ENCODE measurements at places on chromosomes 2 and 18.

DNA sequence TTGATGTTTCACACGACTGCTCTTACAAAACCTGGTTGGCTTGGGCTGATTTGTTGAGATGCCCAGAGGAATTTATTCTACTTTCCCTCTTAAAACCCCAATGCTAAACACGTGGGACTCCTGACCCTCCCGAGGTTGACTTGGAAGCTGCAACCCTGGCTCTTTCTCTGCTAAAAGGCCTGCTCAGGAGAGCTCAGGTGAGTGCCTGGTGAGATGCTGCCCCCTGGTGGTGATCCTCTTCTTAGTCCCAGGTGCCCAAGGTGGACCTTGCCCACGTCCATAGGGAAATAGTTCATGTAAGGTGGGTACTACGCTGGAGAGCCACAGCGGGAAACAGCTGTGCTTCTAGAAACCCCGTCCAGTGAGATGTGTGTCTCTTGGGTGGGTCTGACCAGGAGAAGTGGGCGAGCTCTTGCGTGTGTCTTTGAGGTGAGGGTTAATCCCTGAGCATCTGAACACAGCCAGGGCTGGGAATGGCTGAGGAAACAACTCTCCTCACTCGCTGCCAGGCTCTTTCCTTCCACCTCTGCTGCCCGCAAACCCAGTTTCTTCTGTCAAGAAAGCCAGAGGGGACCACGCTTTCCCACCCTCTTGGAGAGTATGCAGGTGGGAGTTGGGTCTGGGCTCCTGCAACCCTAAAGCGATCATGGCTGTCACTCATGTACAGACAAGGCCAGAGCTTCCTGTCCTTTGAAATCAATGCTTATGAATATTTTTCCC lies 25.5 kb upstream of the PXDN start:
- DNase-seq: peak; percentile 61

DNA sequence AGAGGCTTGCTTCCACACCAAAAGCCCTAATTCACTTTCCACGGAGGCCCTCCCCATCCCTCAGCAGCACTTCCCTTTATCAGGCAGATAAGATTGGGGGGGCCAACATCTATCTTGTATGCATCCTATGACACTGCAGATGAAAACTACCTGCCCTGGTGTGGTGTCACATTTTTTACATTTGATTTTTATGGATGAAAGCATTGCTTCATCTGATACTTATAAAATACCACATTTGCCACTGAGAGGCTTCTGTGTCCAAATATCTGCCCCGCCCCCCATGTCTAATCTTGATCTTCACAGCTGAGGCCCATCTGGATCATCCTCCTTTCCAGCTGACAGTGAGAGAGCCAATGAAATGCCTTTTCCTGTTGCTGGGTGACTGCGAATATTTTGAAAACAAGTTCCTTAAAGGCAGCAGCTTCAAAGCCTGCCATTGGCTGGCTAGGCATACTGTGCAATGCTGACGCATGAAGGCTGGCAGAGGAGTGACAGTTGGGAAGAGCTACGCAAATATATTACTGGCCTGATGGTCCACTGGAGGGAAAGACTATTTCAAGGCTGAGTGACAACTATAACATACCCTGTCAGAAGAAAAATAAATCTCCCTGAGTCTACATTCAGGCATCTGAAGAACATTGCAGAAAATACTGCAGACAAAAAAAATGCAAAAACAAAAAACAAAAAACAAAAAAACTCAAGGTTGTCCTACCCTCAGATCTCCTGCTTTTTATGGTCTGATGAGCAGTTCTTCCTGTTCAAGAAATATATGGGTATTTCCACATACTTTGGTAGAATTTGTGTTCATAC lies 318.7 kb downstream of the PDE11A start:
- DNase-seq: no peak

GRCh38 chr2:6196449-6196848 lies 504.3 kb downstream of the SOX11 start:
- no peak for DNase-seq

DNA sequence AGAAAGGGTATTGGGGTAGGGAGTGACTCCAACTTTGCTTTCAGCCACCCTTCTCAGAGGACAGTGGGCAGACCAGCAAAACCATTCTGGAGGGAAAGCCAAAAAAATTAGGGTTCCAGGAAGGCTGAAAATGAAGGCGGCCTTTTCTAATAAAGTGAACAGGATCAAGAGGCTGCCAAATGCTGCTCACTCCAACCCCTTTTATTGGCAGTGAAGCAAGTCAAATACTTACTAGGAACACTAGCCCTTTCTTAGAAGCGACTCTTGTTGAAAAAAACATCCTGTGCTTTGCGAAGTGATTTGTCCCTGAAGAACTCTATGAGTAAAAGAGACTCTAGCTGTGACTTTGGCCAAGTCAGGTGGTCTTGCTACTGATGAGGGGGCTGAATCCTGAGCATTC lies 83.6 kb upstream of the CYP1B1 start:
- no peak for DNase-seq

DNA sequence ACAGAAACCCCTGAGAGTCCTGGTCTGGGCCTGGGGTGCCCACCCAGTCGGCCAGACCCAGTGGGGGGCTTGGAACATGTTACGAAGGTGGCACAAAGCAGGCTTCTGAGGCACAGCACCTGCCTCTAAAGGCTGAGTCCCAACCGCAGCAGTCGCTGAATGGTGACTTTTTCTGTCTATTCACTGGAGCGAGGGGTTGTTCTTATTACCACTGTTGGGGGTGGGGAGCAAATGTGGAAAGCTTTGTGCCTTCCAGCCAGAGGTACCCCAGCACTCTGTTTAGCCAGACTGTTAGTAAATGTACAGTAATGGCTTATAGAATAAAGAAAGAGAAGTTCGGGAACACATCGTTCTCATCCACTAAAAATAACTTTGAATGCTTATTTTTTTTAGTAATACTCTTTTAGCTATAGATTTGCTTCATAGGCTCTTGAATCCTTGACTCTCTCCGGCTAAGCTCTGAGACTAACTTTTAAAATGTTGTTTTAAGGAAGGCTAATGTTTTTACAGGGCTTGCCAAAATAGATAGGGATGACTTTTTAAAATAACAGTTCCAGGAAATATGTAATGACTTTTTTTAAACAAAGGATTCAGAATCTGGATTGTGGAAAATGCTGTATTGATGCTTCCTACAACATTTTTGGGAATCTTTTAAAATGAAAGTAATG lies 23.4 kb upstream of the PTPN2 start:
- DNase-seq: no peak

DNA sequence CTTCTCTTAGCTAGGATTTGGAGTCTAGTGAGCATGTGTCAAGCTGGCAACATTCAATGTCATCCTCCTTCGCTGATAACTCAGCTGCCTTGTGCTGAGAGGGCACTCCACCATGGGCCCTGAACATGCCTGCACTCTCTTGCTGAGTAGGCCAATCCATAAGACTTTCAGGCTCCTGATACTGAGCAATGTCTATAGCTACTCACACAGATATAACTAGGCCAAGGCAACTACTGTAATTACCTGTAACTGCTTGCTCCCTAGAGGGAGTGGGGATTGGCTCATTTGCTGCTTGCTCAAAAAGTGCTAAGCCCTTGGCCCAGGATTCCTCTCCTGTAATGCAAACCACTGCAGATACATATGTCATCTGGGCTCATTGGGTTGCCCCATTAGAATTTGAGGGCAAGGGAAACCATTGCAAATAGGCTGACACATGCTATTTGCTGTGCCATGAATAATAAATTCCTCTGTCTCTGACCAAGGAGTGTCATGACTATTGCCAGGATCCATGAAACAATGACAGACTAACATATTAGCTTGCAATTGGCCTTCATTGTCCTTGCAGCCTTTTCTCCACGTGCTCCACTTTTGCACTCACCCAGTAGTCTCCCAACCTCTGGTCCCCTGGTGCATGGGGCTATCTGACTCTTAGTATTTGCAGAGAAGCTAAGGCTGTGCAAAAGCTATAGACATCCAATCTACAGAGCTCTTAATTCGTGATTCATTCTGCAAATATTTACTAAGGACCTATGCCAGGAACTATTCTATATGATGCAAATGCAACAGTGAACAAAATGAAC lies 36.9 kb upstream of the BMPR2 start:
- DNase-seq: no peak

DNA sequence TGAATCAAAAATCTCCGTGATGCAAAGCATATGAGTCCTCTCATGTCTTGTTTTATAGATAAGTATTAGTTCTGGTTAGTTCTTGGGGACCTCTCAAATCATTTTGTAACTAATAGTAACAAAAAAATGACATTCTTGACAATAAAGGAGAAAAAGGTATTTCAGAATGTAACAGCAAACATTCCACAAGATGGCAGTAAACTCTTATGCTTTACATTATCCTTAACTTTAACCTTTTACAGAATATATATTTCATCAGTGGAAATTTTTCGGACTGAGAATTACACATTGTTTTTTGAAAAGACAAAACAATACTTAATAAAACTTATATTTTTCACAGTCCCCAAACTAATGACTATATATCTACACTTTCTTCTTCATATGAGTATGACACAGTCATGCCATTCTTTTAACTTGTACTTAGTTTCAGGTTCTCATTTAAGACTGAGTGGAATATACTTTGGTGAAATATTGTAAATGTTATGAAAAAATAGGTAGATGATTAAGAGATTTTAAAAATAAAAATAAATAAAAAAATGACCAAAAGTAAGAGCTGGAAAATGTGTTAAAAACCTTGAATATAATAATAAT lies 142.9 kb upstream of the NXPH2 start:
- DNase-seq: no peak

DNA sequence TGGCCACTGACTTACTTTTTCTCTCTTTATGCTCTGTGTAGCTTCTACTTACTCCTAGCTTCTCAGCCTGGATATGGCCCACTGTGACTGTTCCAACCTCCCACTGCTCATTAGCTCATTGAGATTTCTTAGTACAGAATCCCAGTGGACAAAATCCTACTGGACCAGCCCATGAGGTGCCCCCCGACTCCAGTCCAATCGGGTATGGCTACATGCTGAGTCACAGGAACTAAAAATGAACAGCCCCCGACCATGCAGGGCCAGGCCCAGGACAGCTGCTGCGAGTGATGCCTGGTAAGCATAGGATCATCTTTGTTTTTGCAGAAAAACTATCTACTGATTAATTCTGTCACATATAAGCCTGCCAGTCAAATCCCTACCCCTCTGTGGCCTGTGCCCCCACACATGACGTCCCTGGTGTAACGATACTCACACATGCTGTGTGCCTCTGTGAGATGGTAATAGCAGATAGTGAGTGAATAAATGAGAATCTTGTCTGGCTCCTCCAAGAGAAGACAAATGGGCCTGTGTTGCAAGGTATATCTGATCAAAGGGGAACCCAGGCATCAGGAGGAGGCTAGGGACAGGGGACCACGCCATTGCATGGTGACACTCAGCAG lies 85.9 kb upstream of the KLF7 start:
- DNase-seq: no peak
